ENCODE measurements at places on chromosomes 2 and 18.

- DNase-seq = no peak
These were observed 64.1 kb downstream of the TRAPPC12 start for GRCh38 chr2:3443506-3444084.

DNA sequence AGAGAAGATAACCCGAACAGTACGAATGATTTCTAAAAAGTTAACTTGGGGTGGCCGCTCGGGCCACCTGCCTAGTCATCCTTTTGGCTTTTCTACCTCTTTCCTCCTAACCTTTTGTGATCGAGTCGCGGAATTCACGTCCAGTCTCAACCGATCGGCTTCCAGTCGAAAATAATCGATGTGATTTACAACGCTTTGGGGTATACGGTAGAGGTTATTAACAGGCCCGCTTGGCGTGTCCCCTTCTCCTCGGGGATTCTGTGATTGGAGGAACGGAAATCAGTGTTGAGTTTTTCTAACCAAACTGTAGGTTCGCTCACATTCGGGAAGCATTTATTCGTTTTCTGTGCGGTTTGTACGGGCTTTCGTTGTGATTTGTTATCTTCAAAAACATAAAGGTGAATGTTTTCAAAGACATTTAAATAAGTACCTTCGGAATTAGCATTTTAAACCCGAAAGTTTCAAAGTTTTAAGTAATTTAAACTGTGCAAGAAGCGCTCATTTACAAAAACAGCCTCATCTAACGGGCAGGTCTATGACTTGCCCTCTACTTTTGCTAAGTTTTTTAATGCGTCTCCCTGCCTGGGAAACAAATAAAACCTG, 588 bp upstream of the FOXI3 start:
- no peak for DNase-seq

GRCh38 chr2:105770149-105770548, 25.4 kb downstream of the NCK2 start:
- no peak for DNase-seq

GRCh38 chr2:105446501-105446900, 47.6 kb upstream of the FHL2 start:
- DNase-seq = no peak

DNA sequence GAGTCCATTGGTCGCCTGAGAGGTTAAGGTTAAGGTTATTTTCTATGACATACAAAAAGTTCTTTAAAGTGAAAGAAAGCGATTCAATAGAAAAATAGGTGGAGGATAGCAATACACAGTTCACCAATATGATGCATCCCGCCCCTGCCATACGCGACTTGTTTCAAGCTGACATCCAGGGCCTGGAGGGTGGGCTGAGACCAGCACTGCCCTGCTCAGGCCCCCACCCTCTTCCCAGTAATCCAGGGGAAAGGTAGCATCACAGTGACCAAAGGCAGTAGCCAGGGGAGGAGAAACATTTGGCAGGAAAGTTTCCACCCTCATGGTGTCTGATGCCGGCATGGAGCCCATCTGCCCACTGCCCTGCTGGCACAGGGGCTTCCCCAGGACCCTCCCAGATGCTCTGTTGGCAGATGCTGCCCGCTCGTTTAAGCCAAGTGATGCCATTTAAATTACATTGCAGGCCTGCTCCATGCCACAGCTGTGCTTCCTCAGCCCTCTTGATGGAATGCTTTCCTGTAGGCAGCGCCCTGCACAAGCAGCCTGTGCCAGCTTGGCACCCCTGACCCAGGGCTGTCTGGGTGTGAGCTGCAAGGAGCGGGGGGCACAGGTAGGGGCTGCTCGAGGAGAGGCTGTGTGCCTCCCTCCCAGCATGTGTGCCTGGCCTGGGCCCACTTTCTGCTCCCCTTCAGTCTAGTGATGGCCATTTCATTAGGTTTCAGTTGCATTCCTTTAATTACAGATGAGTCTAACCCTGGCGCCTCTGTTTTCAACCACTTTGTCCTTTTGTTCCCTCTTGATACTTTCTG, 10.7 kb upstream of the ANO7 start:
- DNase-seq = no peak

Measured in fibroblast of gingiva (primary cell).